HFF-Myc (cell line): ENCODE measurements at places on chromosomes 11 and 22.

GRCh38 chr22:32917577-32918354, 116.3 kb downstream of the TIMP3 start:
- DNase-seq = no peak

GRCh38 chr11:84581083-84581482, 1046.1 kb downstream of the DLG2 start:
- no peak for DNase-seq

DNA sequence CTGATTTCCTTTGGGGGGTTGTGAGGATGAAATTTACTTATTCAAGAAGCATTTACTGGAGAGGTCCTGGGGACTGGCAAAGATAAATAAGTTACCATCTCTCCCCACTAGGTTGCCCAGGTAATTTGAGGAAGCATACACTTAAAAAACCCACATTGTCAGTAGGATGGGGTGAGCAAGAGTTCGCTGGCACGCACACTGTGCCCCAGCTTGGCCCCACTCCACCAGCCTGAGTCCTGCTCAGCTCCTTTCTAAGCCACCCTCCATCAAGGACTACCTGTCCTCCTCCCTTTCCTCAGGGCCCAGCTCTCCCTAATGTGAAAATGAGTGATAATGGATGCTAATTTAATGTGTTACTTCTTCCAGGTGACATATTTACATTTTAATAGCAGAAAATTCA, 216.5 kb upstream of the PLET1 start:
- DNase-seq = no peak

DNA sequence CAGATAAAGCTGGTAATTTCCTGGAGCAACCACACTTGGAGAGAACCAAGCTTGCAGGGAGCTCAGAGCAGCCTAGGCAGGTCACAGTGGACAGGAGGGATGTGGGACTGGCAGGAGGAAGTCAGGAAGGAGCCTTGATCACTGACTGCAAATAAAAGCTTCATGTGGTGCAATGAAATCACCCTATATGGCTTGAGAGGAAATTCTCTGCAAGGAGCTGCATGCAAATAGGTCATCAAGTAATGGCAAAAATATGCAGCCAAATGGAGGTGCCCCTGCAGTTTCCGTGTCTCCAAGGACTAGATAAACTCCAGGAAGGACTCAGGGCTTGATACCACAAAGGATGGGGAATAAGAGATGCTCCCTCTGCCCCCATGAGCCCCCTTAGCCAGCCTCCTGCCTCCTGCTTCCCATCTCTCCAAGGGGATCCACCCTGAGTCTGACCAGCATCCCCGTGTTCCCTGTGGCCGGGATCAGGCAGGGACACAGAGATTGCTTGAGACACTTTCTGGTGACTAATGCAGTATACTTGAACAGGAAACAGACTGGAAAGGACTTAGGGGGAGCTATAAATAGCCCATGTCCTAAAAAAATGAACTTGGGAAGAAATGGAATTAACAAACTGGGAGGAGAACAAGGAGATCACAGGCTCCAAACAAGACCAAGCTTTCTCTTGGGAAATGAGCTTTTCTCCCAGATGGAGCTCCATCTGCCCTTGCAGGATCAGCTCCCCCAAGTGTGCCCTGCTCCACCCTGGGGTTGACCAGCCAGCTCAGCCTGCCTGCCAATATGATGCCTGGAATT, 23.9 kb upstream of the MICAL2 start:
- DNase-seq = peak; percentile 92

DNA sequence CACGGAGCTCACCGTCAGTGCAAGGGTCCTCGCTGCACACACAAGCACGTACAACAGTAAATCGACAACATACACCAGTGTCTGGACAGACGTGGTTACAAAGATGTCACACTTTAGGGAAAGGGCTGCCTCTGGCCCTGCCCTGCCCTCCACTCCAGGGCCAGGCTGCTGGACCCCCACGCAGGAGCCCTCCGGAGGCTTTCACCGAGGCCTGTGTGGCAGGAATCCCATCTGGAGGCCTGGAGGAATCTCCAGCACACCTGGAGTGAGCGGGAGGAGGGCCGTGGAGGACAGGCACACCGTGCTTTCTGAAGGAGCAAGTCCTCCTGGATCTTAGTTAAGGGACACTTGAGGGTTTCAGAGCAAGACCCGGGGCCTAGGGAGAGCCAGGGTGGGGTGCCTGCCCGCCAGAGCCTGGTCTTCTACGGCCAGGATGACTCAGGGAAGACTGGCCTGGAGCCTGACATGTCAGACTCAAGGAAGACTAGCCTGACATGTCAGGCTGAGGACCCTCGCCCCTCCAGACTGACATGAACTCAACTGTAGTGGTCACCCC, 2.1 kb upstream of the PIM3 start:
- DNase-seq = no peak

GRCh38 chr22:36480941-36481392, 473 bp downstream of the TXN2 start:
- no peak for DNase-seq

GRCh38 chr11:14500181-14500651, 605 bp upstream of the COPB1 start:
- DNase-seq = no peak

- DNase-seq = no peak
These were observed 246.0 kb upstream of the TENM4 start for GRCh38 chr11:79686703-79687419.

DNA sequence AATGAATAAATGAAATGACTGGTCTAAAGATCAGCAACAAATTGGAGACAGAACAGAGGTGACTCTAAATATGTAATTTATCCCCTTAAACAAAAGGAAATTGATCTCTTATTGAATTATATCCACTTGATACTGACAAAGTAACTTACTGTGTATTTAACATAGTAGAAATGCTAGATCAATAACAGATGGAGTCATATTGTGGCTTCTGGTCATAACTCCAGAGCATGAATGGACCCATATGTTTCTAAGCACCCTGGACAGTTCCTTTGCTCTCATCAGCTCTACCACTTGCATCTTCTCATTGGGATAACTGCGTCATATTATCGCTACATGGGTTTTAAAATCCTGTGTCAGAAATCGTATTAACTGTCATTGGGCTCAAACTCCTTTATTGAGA, 222.3 kb downstream of the ETS1 start:
- peak; percentile 73 for DNase-seq

- no peak for DNase-seq
These were observed 48.1 kb upstream of the TOP3B start for GRCh38 chr22:22030493-22031182.

- DNase-seq = no peak
These were observed 879 bp upstream of the RNH1 start for GRCh38 chr11:507727-508515.

- no peak for DNase-seq
These were observed 22.8 kb downstream of the NPAT start for GRCh38 chr11:108199446-108200321.

DNA sequence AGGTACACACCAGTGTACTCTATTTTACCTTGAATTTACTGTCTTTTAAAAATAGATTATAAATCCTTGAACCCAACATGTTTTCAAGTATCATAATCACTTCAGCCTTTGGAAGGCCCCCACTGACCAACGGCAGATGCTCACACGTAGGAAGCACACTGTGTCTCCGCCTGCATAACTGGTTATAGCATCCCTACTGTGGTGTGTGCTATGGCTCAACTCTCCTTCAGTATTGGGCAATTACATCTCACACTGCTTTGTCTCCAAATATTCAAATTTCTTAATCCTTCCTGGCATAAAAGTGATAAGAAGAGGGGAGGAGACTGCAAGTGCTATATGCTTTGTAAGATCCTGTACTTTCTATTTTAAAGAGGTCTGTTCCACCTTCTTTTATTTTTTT, 165.7 kb downstream of the CADM1 start:
- DNase-seq = no peak

GRCh38 chr11:121282386-121282785, 10.2 kb upstream of the SC5D start:
- no peak for DNase-seq

- no peak for DNase-seq
These were observed 25.4 kb downstream of the MAML2 start for GRCh38 chr11:96317571-96317970.

GRCh38 chr11:75383246-75383645, 16.1 kb upstream of the RPS3 start:
- no peak for DNase-seq

- DNase-seq = no peak
These were observed 4.5 kb upstream of the CDC42EP2 start for GRCh38 chr11:65310215-65310614.

- no peak for DNase-seq
These were observed 49.5 kb upstream of the HSPA8 start for GRCh38 chr11:123111465-123111864.

DNA sequence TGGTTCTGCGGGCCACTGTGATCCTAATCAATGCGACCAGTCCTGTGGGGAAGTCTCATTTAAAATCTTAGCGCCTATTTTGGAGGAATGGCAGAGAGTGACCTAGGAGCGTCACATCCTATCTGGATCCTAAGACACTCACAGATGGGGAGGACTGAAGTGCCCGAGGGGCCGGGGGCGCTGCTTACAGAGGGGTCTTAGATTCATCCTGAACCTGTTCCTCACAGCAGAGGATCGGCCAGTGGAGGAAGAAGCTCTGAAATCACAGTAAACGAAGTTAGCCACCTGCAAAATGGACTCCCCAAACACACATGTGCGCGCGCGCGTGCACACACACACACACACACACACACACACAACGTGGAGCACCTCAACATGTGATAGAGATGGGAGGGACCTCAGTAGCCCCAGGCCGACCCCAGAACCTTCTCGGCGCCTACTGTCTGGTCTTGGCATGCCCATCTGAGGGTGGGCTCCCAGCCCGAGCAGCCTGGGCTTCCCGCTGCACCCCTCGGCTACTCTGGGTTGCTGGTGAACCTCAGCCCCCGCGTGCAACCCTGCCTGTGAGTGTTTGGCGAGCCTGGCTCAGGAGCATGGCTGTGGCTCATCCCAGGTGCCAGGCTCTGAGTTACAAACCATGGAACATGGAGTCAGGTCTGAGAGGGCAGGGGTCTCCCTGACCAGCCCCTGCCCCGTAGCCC, 613.3 kb downstream of the TBC1D22A start:
- no peak for DNase-seq

DNA sequence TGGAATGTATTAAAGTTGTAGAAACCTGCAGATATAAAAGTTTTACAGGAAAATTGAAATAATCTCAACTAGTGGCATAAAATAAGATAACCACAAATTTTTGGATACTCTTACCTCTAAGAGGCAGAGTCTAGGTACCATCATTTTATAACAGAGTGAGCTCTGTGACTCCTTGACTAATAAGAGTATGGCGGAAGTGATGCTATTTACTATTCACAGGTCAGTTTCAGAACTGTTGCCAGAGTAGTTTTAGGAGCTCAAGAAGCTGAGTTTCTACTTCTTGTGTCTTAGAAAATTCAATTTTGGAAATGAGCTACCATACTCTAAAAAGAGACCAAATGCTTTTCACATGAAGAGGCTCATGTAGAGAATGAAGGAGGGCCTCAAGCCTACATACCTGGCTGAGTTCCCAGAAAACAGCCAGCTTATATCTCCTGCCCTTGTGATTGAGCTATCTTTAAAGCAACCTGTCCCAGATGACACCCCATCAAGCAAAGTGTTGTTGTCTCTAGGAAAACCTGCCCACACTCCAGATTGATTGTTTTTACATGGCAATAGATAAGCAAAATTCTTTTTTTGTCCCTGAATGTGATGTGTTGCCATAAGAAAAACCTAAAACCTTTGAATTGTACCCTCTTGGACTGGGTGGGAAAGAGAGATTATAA, 712.8 kb upstream of the CNTN5 start:
- no peak for DNase-seq

- no peak for DNase-seq
These were observed 56.1 kb upstream of the POU2AF2 start for GRCh38 chr11:111189466-111189865.

- DNase-seq = no peak
These were observed 15.2 kb upstream of the SORL1-AS1 start for GRCh38 chr11:121467965-121468364.

GRCh38 chr11:69620683-69621290, 20.2 kb upstream of the CCND1 start:
- DNase-seq = no peak

GRCh38 chr11:64126796-64127195, 39.1 kb downstream of the MACROD1 start:
- no peak for DNase-seq

- DNase-seq = no peak
These were observed 1091.9 kb upstream of the TENM4 start for GRCh38 chr11:80532633-80533232.

- DNase-seq = no peak
These were observed 92.9 kb downstream of the PRR5L start for GRCh38 chr11:36388951-36389350.

- no peak for DNase-seq
These were observed 378.4 kb upstream of the PITPNB start for GRCh38 chr22:28297504-28297903.

- DNase-seq = no peak
These were observed 142.4 kb downstream of the MPPED1 start for GRCh38 chr22:43554259-43554636.

DNA sequence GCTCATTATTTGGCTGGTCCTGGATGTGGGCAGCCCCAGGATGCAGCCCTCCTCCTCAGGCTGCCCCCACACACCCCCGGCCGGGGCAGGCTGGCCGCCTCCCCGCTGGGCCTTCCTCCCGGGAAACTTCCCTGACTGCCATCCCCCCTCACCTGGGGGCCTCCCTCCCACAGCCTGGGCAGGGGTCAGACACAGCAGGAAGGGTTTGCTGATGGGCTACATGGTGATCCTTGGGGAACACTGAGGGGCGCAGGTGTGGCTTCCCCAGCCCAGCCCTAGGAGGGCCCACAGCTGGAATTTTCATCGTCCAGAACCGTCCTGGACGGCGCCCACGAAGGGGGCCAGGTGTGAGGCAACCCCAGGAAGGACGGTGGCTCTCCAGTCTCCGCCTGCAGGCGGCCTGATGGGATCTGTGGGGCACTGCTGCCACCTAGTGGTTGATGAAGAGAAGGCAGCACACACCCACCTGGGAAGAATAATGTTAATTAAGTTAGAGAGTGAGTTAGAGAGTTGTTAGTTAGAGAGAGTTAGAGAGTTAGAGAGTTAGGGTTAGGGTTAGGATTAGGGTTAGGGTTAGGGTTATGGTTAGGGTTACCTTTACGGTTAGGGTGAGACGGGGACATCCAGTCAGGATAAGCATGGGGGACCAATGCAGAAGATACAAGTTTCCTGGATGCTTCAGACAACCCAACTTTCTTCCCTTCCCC, 75.9 kb upstream of the PRR5 start:
- DNase-seq = no peak

GRCh38 chr11:47222696-47223095, 7.9 kb downstream of the DDB2 start:
- DNase-seq = no peak

GRCh38 chr11:35794850-35795249, 132.3 kb downstream of the TRIM44 start:
- DNase-seq = peak; percentile 56

DNA sequence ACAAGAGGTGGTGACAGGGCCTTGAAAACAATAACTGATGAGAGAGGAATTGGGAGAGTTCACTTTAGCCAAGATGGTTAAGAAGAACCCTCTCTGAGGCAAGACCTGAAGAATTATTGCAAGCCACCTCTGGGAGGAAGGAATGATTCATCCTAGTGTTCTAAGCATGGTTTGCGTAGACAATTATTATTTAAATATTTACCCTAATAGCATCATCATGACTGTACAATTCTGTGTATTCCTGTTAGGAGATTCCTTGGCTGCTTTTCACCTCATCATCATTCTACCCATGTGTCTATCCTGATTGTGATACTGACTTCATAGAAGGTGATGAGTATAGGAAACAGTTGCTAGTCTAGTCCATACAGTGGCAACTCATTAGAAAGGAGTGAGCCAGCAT, 264.4 kb downstream of the DDX10 start:
- DNase-seq = peak; percentile 58

- no peak for DNase-seq
These were observed 100.6 kb downstream of the WNT7B start for GRCh38 chr22:45876136-45877035.

- peak; percentile 88 for DNase-seq
These were observed 30.4 kb upstream of the MICAL2 start for GRCh38 chr11:12079726-12080556.
